Dermis lymphatic vessel endothelial cell (primary cell): ENCODE measurements at places on chromosomes 13 and 19. TPM values are rescaled to one million over a fixed set of nuclear protein-coding genes. Genes with fewer than 3 reads are reported as not detected.

The USHBP1 gene
- total RNA-seq = 33.1 and 37.3 TPM in 2 replicates

The OR10H4 gene
- total RNA-seq = not detected in 2 replicates

The ZNF578 gene
- 0.54 and 1.1 TPM in 2 replicates for total RNA-seq

The POMP gene
- 101 and 114 TPM in 2 replicates for total RNA-seq

The CCL25 gene
- total RNA-seq = not detected in 2 replicates

The CYP2F1 gene
- total RNA-seq = not detected in 2 replicates

The CLPTM1 gene
- total RNA-seq = 29.1 and 29.2 TPM in 2 replicates

The ZNF256 gene
- total RNA-seq = 4.9 and 6.1 TPM in 2 replicates

The DKKL1 gene
- 0.34 and 0.43 TPM in 2 replicates for total RNA-seq

The SPRY2 gene
- 14.6 and 23.3 TPM in 2 replicates for total RNA-seq

The ODAD3 gene
- total RNA-seq = under 0.01 and 0.09 TPM in 2 replicates

The GARIN5A gene
- total RNA-seq = 0.11 and 0.17 TPM in 2 replicates

The GAPDHS gene
- total RNA-seq = 0.09 TPM in 1 of 2 replicates, not detected in the other

The SCGB2B2 gene
- under 0.01 TPM in 1 of 2 replicates, not detected in the other for total RNA-seq

The KLF5 gene
- total RNA-seq = 1.1 and 1.8 TPM in 2 replicates

The GSX1 gene
- not detected in 2 replicates for total RNA-seq

The PSG1 gene
- total RNA-seq = not detected in 2 replicates

The URAD gene
- total RNA-seq = not detected in 2 replicates

The PARP4 gene
- 37.9 and 49.1 TPM in 2 replicates for total RNA-seq

The TGFBR3L gene
- 0.22 TPM in 1 of 2 replicates, not detected in the other for total RNA-seq

The CRTC1 gene
- total RNA-seq = 0.65 and 0.86 TPM in 2 replicates

The ZNF497 gene
- 0.76 and 1.0 TPM in 2 replicates for total RNA-seq

The C5AR1 gene
- total RNA-seq = not detected in 2 replicates

The SYCN gene
- not detected in 2 replicates for total RNA-seq

The CABP5 gene
- total RNA-seq = not detected in 2 replicates

The COX6B2 gene
- not detected in 2 replicates for total RNA-seq

The HRC gene
- total RNA-seq = under 0.01 TPM in 1 of 2 replicates, not detected in the other

The ZNF284 gene
- 2.9 and 3.1 TPM in 2 replicates for total RNA-seq

The TUBB4A gene
- total RNA-seq = not detected in 2 replicates

The ZNF28 gene
- total RNA-seq = 17.1 and 18.0 TPM in 2 replicates

The ZNF790 gene
- 10.3 and 13.8 TPM in 2 replicates for total RNA-seq

The ZNF225 gene
- 5.9 and 7.8 TPM in 2 replicates for total RNA-seq

The ARRDC5 gene
- not detected in 2 replicates for total RNA-seq

The FCAR gene
- not detected in 2 replicates for total RNA-seq

The HCST gene
- total RNA-seq = 0.17 and 0.54 TPM in 2 replicates

The RDH13 gene
- 15.0 and 28.4 TPM in 2 replicates for total RNA-seq

The ZNF787 gene
- 25.8 and 26.3 TPM in 2 replicates for total RNA-seq

The WDR62 gene
- total RNA-seq = 0.60 and 0.98 TPM in 2 replicates

The FGF9 gene
- not detected in 2 replicates for total RNA-seq
